ENCODE measurements at places on chromosomes 4 and X. TPM values are rescaled to one million over a fixed set of nuclear protein-coding genes. Genes with fewer than 3 reads are reported as not detected.

GRCh38 chr4:73311428-73311827, 52.8 kb upstream of the ANKRD17 start:
- H3K36me3 ChIP-seq = no peaks in the 10 kb centered on the region
- H3K27ac ChIP-seq = no peak overlapping the region
- no peaks in the 10 kb centered on the region for H3K4me1 ChIP-seq
- no peak for DNase-seq
- H3K27me3 ChIP-seq = no peaks in the 10 kb centered on the region

DNA sequence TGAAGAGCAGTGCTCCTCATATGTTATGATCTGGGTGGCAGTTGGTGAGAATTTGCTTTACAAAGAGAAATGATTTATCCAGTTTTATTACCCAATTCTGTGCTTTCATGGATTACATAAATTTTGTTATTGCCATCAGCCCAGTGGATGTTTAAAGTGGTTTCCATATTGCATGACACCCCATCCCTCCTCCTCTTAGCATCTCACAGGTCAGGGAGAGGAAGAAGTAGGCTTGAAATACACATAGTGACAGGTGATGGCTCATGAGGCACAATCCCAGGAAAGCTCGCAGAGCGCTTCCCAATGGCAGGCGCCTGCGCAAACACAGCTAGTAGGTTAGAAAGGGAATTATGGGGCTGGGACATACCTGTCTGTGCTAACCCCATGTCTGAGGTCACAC, 47.7 kb upstream of the GATB start:
- no peak overlapping the region for H3K4me3 ChIP-seq
- no peaks in the 10 kb centered on the region for H3K27me3 ChIP-seq
- H3K27ac ChIP-seq = no peak overlapping the region
- no peaks in the 10 kb centered on the region for H3K4me1 ChIP-seq
- DNase-seq = no peak
- no peaks in the 10 kb centered on the region for H3K36me3 ChIP-seq

DNA sequence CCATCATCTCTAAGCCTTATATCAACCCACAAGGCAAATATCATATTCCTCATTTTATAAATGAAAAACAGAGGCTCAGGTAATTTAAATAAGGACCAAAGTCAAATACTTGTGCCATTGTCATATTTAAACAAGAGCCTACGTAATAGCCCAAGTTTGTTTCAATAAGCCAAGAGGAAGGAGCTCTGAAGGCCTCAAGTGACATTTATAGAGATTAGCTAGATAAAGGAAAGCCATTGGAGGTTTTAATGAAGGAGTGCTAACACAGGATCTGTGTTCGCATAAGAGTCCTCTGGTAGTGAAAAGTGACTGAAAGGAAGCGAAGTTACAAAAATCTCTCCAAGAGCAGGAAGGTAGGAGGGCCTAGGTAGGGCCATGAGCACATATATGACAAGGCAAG, 384.9 kb upstream of the NOCT start:
- H3K27ac ChIP-seq = no peak overlapping the region
- no peaks in the 10 kb centered on the region for H3K36me3 ChIP-seq
- H3K27me3 ChIP-seq = no peaks in the 10 kb centered on the region
- H3K4me3 ChIP-seq = no peak overlapping the region
- DNase-seq = no peak

DNA sequence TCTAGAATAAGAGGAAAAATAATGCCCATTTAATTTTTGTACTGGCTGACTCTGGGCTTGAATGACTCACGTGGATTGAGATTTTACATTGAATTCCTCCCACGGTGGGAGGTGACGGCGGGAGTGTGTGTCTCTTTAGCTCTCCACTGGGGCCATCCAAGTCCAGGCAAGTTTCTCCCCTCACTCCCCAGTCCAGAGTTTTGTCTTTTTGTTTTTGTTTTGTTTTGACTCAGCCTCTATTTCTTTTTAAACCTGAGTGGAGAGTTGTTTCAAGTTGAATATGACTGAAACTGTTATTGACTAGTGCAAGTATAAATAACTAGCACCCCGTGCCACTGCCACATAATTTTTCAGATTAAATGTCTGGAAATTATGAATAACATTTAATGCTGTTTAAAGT, 13.6 kb downstream of the CHST7 start:
- no peak for DNase-seq
- H3K27ac ChIP-seq = peak overlapping the region; percentile 47

DNA sequence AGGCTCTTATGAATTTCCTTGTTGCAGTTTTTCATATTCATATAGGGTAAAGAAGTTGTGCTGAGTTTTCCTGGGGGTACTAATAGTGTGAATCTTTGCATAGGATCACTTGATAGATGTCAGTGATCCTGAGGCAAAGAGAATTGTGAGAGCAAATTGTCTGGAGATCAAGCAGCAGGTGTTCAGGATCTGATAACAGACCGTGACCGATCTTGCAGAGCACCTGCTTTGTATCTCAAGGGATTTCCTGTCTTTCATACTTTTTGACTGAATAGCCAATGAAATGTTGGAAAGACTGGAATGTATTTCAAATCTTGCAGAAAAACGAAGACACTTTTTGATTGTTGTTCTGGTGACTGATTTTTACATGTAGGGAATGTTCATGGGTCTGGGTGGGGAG, 914.5 kb downstream of the STIM2 start:
- no peak overlapping the region for H3K4me3 ChIP-seq
- no peaks in the 10 kb centered on the region for H3K4me1 ChIP-seq
- no peak for DNase-seq
- H3K27ac ChIP-seq = no peak overlapping the region

DNA sequence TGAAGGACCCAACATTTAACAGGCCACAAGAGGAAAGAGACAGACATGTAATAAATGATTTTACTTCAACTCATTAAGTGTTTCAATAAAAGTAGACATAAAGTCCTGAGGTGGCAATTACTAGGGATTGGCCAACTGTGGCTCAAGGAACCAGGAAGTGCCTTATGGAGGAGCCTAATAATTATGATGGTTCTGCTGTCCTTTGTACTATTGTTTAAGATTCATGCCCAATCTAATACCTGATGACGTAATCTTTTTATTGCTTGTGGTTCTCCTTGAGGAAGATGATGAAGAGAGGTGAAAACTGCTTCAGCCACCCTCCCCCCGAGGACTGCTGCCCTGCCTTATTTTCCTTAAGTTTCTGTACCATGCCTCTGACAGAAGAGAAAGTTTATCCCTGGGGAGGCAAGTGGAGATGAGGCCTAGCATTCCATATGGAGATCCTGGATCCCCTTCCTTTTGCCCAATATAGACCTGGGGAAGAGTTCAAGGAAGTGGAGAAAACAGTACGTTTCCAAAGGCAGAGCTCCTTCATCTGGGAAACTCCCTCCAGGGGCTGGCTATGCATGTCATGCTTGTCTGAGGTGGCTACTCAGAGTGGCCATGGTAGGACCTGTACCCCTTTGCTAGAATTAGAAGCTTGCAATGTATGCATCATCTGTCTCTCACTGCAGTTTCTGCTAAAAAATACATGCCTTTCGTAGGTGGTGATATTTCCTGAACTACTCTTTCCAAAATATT, 56.8 kb upstream of the FAT1 start:
- no peaks in the 10 kb centered on the region for H3K4me1 ChIP-seq
- no peaks in the 10 kb centered on the region for H3K27me3 ChIP-seq
- H3K27ac ChIP-seq = no peak overlapping the region
- DNase-seq = no peak
- no peaks in the 10 kb centered on the region for H3K36me3 ChIP-seq

DNA sequence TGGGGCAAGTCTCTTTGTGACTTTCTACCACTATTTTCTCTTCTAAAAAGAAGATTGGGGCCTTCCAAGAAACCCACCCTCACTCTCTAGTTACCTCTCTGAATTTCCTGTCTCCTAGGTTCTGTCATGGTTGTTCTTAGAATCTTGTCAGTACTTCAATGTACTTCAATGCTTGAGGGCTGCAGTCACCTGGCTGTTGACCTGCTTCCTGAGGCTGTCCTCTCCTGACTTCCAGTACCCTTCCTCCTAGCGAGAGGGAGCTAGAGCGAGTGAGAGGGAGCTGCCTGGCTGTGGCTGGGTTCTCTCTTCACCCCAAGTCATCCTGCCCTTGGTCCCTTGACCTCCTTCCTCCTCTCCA, 17.7 kb downstream of the CD99L2 start:
- H3K27me3 ChIP-seq = no peaks in the 10 kb centered on the region
- no peak overlapping the region for H3K4me3 ChIP-seq
- H3K4me1 ChIP-seq = no peaks in the 10 kb centered on the region
- H3K27ac ChIP-seq = no peak overlapping the region

DMP1 gene
- total RNA-seq = not detected

EPHA5 gene
- 0.56 TPM for total RNA-seq

ADAM29 gene
- not detected for total RNA-seq

All from heart left ventricle (tissue), 16 donors.